ENCODE measurements at places on chromosomes 11 and 22.

DNA sequence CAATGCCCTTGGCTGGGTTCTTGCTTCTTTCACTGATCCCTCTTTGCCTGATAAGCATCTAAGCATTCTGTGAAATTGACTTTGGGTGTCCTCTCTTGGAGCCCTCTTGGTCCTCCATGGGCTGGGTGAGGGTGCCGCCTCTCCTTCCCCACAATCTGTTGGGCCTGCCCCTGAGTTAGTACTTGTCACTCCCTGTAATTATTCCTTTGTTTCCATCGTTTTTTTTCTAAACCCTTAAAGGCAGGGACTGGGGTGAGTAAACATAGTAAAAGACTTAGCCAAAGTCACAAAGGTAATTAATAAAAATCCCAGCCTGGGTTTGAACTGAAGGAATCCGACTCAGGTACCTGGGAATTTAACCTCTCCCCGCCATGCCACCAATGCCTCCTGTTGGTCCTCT lies 188.1 kb downstream of the MYO18B start:
- no peak for DNase-seq

GRCh38 chr11:93591247-93591898 lies 48.2 kb upstream of the SMCO4 start:
- DNase-seq, result no peak

DNA sequence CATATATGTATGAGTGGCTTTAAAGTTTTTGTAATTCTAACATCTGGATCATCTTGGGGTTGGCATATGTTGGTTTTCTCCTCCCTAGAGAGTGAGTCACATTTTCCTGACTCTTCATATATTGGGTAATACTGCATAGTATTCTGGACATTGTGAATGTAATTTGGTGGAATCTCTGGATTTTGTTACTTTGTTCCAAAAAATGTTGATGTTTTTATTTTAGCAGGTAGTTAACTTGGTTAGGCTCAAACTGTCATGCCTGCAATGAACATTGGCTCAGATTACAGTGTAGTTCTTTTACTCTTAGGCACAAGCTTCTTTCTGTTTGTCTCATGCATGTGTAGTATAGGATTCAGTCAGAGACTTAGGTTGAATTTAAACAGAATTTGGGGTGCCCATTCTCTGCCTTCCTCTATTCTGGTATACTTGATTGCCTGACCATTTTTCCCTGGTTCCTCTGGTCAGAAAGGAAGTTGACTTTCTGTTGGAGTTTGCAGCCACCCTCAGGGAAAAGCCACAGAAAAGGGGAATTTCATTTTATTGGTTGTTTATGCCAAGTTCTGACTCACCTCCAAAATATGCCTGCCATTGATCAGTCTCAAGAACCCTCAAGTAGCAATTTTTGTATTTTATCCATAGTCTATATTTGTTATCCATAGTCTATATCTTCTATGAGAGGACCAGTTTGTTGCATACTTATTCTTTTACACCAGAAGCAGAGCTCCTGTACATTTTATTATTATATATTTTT lies 151.7 kb downstream of the UVRAG start:
- no peak for DNase-seq

DNA sequence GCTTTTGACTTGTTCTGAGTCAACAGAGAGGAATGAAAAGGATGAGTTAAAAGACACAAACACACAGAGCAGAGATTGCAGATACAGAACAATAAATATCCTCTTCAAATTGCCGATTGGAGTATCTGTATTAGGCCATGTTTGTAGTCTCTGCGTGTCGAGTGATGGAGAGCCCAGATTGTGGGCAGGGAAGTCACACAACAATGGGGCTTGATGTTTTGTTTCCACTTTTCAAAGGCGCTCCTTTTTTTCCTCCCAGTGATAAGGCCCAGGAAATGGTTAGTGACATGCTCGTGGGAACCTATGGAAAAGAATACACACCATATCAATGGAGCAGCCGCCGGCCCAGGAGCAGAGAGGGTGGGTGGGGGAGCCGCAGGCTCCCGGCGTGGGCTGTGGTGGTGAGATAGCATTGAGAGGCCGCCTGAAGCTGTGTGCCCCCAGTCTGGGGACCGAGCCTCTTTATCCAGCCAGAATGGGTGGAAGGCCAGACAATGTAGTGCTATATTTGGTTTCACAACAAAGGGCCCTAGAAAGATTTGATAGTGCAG lies 555.9 kb downstream of the INSC start:
- no peak for DNase-seq

DNA sequence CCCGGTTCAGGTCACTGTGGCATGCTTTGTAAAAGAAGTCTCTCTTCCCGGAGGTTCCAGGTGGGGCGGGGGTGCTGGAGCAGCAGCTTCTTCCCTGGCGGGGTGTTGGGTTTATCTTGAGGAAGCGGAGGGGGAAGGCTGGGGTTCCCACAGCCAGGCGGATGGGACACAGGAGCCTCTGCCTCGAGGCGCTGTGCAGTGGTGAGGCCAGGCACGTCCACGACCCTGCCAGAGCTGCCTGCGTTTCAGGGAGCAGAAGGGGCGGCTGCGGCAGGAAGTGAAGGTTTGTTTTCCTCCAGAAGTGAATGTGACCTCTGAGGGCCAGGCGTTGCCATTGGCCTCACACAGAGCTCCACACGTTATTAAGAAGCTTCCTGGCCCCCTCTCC lies 20.1 kb upstream of the ADORA2A start:
- DNase-seq, result no peak

GRCh38 chr11:77125191-77125590 lies 2.9 kb upstream of the MYO7A start:
- no peak for DNase-seq

- no peak for DNase-seq
These were observed 17.8 kb upstream of the KCTD14 start for GRCh38 chr11:78040691-78041379.

GRCh38 chr22:17823226-17823625 lies 49.0 kb upstream of the BID start:
- no peak for DNase-seq

DNA sequence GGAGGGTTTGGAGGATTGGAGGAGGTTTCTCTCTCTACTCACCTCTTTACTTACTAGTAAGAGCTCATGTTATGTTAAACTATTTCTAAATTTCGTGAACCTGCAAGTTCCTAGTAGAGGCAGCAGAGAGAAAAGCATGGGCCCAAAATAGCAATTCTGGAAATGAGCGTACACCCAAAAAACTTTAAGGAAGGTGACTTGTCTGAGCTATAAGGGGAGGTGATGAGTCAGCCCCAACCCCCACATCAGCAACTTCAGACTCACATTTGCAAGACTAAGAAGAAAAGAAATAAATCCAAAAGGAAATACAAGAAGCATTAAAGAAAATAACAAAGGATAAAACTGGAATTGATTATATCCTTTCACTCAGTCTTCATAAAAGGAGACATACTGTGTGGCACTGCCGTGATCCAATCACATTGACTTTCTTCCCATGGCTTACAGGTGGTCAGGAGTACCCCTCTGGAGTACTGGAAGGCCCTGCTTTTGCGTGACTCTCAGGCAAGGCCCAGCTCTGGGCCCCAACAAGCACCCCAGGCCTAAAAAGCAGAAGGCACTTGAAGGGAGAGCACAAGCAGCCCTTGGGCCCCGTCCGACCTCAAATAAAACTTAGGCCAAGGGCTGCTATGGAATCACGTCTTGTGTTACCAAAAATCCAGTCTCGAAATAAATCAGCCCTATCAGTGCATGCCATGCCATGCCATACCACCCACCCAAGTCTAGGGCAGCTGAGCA lies 14.3 kb downstream of the PACSIN2 start:
- DNase-seq, result no peak

DNA sequence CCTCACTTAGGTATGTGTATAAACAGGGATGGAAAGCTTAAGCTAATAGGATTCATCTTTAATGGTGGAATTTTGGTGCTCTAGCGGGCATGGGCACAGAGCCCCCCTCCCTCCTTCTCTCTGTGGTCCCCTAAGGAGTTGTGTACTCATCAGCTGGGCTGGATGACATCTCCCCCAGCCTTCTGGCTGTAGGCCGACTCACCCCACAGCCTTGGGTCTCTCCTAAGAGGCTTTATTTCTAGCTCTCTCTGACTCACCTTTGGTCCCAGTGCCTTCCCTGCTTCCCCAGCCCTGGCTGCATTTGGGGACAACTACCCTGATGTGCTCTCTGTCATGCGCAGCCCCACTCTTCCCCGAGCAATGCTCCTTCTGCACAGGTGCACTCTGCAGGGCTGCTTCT lies 26.9 kb downstream of the SLC6A5 start:
- no peak for DNase-seq

- DNase-seq, result no peak
These were observed 73.8 kb upstream of the OPCML start for GRCh38 chr11:133606124-133606523.

GRCh38 chr11:85752201-85752889 lies 58.6 kb downstream of the SYTL2 start:
- DNase-seq, result no peak

DNA sequence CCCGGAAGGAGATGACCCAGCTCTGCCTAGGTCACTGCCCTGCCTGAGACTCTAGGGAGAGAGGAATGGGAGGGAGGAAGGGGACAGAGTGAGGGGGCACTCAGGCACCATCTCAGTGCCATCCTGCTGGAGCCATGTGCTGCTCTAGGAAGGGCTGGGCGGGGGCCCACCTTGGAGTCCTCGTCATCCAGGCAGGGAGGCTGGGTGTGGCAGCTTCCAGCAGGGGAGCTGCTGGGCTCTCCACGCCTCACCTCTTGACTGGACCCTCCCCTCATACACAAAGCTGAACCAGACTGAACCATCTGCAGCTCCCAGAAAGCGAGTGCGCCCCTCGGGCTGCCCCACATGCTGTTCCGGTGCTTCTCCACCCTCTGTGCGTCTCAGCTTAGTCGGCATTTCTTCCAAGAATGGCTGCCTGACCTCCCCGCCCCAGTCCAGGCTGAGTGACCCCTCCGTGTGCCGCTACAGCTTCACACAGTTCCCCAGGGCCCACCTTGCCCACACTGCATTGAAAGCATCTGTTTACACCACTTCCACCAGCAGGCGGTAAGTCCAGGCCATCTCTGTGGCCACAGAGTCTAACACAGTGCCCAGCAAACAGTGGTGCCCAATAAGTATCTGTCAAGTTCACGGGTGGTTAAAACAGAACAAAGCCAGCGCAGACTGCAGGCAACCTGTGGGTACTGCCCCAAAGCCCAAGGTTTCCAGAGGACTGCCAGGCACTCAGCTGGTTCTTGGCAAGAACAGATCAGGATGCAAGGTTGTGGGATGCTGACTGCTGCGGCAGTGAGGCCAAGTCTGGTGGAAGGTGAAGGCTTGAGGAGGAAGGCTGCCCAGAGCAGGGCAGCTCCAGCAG lies 9.4 kb upstream of the TRIM29 start:
- no peak for DNase-seq

- no peak for DNase-seq
These were observed 1155.9 kb downstream of the TBC1D22A start for GRCh38 chr22:47918276-47918921.

DNA sequence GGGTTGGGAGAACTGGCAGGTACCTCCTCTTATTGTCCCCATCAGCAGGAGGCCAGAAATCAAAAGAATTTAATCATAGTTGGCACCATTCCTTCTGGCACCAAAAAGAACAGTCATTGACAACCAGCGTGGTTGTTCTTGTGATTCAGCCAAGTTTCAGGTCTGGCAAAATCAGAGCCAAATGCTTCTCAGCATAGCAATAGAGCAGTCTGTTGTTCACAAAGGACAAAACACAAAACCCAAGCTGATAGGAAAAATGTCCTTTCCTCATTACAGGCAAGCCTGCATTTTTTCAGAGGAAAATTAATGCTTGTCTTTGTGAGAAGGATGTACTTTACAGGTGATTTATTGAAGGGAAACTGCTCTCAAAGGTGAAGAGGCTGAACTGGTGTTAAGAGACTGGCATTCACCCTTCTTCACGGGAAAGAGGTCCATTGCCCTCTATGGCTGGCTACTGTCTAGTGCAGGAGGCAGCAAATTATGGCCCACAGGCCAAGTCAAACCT lies 241.8 kb upstream of the ARHGAP42 start:
- DNase-seq, result no peak

- no peak for DNase-seq
These were observed 56.9 kb downstream of the PANX1 start for GRCh38 chr11:94185416-94186084.

DNA sequence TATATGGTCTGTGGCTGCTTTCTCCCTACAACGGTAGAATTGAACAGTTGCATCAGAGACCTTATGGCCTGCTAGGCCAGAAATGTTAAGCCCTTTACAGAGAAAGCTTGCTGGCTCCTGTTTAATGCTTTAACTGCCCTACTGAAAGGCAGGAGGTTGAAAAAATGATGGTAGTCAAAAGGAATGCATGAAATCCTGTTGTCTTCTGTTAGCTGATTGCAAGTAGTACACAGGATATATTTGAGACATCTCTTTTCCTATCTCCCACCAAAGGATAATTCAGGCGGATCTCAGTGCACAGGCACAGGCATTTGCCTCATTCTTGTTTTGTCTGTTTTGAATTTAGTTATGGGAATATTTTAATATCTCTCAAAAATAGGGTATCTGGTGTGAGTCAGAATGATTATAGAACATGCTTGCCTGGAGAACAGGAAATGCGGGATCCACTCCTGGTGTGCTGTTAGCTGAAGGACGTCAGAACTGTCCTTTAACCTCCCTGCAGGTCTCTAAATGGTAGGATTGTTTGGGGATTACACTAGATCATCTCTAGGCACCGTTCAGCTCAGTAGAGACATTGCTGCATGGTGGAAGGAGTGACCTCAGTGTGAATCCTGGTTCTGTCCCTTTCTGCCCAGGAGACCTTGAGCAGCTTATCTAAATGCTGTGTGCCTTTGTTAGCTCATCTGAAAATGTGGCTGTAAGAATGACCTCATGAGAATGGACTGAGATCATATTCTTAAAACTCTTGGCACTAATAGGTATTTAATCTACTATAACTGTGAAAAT lies 49.5 kb downstream of the PACS1 start:
- DNase-seq, result no peak

- DNase-seq, result no peak
These were observed 3.3 kb downstream of the SCGB1D2 start for GRCh38 chr11:62245271-62245753.

DNA sequence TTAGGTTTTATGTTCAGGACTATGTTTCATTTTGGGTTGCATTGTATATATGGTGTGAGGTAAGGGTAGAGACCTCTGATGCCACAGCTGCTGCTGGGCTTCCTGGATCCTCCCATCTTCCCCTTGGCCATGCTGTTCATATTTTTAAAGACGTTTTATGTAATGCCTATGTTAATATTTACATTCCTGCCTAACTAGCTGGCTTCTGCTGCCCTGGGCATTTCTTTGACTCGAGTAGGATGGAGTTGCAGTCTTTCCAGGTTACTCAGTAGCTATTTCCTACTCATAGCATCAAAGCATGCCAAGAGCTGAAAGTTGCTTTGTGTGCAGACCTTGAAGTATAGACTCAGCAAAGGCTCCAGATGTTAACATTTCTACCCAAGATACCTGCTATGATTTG lies 220.5 kb upstream of the CADM1 start:
- no peak for DNase-seq

DNA sequence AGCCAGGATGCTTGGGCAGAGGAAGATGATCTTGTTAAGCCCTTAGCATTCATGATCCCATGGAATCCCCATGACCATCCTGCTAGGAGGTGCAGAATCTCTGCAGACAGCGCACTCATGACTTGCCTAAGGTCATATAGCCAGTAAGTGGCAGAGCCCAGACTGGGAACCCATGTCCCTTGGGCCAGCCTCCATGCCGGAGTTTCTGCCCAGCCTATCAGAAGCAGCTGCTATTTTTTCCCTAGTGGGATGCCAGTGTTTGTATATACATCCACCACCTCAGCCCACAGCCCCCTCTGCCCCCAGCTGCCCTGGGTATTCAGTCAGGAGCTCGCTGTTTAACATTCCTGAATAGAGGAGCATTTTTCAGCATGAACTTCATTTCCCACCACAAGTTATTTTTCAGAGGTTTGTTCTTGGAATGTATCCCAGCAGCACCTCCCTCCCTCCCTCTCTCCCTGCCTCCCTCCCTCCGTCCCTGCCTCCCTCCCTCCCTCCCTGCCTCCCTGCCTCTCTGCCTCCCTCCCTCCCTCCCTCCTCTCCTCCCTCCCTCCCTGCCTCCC lies 34.4 kb upstream of the SUSD2 start:
- no peak for DNase-seq
